ENCODE measurements at places on chromosomes 3 and 15.

DNA sequence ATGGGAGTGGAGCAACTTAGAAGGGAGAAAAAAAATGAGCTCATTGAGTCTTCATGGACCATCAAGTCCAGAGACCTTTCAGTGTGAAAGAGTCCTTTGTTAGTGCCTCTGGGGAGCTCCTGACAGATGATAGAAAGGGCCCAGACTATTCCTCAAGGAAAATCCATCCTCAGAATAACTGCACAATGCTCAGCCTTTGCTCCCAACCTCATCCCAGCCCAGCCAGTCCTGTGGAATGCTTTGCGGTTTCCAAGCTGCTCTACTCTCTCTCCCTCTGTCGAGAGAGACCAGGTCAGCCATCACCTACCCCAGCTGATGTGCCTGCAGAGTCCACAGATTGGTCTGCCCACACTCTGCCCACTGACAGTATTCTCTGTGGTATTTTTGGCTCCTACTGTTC, 406.2 kb downstream of the MFSD1 start:
- no peak for DNase-seq

DNA sequence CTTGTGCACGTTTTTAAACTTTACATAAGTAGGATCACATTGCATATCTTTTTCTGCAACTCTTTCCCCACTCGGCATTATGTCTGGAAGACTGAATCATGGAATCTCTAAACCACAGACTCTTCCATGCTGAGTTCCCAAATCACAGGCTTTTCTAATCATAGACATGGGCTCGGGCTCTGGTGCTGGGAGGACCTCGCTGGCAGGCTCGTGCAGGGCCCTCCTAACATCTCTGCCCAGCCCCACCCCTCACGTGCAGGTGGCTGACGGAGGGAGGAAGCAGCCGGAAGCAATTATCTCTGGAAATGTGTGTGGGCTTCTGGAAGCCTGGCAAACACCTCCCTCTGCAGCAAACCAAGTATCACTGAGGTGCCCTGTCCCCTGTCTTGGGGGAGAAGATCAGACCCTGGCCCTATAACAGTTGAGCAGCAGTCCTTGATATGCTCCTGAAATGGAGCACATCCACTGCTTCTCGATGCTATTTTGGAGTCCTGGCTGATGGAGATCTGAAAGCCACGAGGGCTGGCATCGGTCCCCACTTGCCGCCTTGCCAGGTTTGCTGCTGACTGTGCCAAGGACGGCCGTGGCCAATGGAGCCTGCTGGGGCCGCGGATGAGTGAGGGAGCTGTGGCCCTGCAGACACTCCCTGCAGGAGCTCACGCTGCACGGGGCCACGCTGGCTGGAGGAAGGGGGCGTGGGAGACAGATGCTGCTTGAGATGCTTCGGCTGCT, 4.4 kb upstream of the IQSEC1 start:
- no peak for DNase-seq

GRCh38 chr3:115590873-115591272, 32.4 kb upstream of the GAP43 start:
- DNase-seq, result no peak

DNA sequence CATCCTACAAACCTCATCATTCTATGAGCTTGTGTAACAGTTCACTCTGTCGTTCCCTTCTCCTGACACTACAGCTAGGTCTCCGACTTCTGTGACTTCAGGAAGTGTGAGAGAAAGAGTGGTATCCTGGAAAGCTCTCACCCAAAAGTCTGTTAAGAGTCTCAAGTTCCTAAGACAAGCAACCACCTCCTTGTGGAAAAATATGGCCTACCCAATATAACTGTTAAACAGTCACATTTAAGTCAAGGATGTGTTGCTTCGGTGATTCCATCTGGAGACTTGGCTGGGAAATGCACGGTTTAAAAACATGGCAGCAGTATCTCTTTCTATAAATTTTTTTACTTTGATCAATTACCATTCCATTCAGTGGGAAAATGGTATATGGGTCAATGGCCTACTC, 13.8 kb downstream of the FEZF2 start:
- no peak for DNase-seq

GRCh38 chr15:66092053-66093016, 161.2 kb downstream of the MEGF11 start:
- no peak for DNase-seq

GRCh38 chr3:186255703-186256331, 106.2 kb downstream of the DGKG start:
- DNase-seq, result no peak

DNA sequence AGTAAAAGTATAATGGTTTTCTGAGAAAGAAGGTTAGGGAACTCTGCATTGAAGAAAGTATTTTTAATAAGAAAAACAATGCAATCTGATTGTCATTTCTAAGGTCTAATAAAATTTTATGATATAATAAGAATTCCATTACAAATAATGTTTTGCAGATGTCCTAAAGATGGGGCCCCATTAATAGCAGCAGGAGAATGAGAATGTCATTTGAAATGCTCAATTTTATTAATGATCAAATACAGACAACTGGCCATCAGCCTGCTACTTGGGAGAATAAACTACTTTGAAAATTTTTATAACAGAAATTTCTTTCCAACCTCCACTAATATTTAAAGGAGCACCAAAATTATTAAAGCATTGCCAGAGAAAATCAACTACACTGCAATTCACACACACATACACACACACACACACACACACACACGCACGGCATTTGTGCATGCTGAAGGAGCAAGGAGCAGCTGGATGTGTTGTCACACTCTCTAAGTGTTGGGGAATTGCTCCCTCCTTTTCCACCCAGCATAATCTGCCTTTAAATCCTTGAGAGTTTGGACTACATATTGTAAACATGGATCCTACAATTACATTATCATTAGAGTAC, 109.5 kb downstream of the THRB start:
- DNase-seq, result no peak

GRCh38 chr3:127847236-127847720, 25.0 kb upstream of the MGLL start:
- DNase-seq, result no peak

DNA sequence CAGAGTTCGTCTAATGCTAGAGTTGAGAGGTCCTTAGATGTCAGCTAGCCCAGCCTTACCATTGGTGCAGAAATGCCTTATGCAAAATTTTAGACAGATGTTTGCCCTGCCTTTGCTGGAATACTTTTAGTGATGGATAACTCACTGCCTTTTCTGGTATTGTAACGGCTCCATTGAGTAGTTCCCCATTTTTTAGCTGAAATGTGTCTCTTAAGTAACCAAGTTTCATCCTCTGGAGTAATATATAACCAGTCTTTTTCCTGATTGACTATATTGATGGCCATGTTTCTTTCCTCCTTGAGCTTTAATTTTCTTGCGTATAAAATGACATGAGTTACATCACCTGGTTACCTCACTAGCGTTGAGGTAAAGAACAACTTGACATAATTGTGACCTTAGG, 45.0 kb downstream of the SNRK start:
- DNase-seq, result no peak

- DNase-seq, result no peak
Measured at GRCh38 chr15:88011533-88011932, 245.0 kb downstream of the NTRK3 start.

DNA sequence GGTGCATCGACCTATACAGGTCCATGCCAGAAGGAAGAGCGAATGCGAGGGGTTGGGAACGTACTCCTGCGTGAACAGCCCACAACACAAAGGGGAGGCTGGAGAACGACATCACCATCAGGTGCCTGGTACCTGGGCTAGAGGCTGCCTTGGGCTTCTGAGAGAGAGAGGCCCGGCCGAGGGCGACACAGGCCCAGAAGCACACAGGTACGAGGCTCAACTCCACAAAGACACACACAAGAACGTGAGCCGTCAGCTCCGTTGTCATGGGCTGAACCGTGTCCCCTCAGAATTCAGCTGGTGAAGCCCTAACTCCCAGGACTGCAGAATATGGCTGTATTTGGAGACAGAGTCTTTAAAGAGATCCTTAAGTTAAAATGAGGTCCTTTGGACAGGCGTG, 134.3 kb downstream of the ATP10A start:
- DNase-seq, result no peak

GRCh38 chr3:134282659-134283047, 32.0 kb upstream of the RYK start:
- no peak for DNase-seq

GRCh38 chr3:187746442-187747281, 1.4 kb upstream of the BCL6 start:
- DNase-seq, result no peak

DNA sequence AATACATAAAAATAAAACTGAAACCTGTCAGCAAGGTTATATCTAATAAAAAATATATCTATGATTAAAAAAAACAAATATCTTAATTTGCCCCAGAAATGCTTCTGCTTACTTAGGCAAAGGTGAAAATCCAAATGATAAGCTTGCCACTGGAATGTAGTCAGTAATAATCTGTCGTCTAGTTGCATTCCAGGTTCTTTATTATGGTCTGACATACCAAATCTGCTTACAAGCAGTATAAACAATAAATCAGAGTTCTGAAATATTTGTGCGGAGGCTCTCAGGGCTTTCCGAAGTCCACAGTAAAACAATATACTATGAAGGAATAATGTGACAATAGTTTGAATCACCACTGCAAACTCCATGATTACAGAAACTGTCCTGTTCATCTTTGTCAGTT, 1133.5 kb downstream of the ROBO1 start:
- DNase-seq, result no peak

DNA sequence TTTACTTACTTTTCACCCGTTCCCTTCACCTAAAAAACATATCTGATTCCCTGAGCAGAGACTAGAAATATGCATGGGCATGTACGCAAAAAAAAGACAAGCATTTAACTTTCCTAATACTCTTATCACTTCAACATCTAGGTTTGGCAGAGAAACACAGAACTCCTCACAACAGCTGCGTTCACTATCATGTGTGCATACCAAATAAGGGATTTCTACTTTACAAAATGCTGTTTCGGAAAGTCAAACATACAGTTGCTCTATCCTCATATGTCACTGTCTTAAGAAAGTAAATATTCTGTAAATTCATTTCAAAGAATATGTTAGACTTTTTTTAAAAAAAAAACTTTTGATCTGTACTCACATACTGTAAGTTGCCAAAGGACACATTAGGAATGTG, 65.1 kb upstream of the CBLB start:
- no peak for DNase-seq

- no peak for DNase-seq
Measured at GRCh38 chr3:176208283-176208682, 989.0 kb downstream of the TBL1XR1 start.
